ENCODE measurements at places on chromosomes 11 and 22.

GRCh38 chr11:128632141-128632791 lies 44.9 kb upstream of the ETS1 start:
- no peak for DNase-seq

DNA sequence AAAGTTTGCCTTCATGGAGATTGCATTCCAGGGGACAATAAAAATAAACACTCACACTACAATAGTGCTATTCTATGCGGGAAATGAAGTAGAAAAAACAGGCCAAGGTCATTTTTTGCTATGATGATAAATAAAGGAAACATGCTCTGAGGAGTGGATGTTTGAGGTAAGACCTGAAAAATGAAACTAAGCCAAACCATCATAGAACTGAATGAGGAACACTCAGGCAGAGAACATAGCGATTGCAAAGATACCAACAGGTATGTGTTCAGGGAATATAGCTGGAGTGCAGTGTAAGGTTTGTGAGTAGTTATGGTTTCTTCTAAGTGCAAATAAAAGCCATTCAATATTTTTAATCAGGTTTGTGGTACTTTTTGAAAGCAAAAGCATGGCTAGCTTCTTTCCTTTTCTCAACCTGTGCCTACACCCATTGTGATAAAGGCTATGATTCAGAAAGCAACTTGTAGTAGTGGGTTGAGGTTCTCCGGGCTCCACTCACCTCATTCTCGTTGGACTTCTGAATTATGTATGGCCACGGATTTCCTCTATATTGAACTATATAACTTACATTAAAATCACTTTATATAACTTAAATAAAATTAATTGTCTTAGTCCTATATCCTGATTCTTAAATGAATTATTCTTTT lies 278.2 kb upstream of the CHORDC1 start:
- no peak for DNase-seq

DNA sequence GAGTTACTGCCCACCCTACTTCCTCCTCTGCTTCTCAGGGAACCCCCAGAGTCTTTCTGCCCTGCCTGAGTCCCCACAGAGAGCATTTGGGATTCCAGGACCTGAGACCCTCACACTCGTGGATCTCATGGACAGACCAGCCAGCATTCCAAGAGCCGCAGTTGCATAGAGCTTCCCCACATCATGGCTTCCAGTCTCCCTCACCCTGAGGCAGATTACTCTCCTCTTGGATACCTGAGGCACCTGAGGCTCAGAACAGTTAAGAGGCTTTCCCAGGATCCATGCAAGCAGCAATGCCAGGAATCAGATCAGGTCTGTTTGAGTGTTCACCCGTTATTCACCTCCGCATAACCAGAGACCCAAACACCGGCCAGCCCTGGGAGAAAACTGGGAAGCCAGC lies 102.2 kb downstream of the TRIM29 start:
- no peak for DNase-seq

GRCh38 chr11:88173956-88174355 lies 1.3 kb downstream of the RAB38 start:
- no peak for DNase-seq

DNA sequence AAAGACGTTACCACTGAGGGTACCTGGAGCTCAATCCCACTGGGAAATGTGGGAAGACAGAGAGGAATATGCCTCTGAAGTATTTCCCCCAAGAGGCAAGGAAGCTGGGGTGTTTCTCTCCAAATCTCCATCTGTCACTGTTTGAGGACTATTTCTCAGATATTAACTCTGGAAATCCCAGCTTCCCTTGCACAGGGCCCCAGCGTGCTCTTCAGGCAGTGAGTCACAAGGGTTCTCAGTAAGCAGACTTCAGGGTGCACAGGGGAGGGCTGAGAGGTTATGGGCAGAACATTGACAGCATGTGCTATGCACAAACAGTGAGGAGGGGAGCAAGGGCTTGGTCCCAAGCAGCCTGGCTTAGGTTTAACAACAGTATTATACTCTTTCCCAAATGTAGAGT lies 60.9 kb upstream of the EED start:
- DNase-seq: no peak

- no peak for DNase-seq
Observed at GRCh38 chr11:130068986-130069658, 572 bp upstream of the APLP2 start.

DNA sequence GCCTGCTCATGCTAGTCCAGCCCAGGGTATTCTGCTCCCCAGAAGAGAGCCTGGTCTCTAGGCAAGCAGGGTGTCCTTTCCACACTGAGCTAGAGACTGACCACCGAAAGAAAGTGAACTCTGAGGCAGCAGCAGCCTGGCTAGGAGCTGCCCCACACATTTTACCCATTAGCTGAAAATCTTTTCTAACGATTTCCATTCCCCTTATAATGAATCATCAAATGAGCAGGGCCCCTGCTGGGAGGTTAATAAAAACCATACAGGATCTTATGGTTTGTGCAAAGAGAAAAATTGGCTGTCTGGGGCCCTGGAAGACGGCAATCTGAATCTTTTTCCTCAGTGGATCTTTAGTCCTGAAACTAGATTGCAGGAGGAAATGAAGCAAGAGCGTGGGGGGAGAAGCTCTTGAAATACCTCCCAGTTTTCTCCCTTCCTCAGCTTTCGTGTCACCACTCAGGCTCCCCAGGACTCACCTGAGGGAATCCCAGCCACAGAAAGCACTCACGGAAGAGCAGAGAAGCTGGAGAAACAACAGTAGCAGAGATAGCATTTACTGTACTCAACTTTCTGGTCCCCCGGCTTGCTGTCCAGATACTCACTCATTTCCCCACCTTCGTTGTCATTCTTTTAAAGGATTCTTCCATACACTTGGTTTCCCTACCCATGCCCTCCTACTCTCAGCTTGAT lies 74.7 kb upstream of the CD44 start:
- DNase-seq: no peak

GRCh38 chr11:72278905-72279304 lies 34.9 kb upstream of the PHOX2A start:
- DNase-seq: no peak

DNA sequence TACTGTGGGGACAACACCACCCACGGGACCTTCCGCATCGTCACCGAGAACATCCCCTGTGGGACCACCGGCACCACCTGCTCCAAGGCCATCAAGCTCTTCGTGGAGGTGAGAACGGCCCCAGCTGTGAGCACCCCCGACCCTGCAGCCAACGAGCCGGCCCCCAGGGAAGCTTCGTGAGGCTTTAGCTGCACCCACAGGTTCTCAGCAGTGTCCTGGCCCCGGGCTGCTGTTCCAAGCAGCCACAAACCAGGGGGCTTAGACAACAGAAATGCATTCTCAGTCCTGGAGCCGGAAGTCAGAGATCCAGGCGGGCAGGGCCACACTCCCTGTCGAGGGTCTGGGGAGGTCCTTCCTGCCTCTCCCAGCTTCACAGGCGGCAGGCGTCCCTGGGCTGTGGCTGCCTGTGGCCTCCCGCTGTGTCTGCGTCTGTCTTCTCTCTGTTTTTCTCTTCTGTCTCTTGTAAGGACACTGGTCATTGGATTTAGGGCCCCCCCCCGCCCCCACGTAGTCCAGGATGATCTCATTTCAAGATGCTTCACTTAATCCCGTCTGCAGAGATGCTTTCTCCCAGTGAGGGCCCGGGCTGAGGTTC lies 12.5 kb downstream of the MUC5B start:
- no peak for DNase-seq

DNA sequence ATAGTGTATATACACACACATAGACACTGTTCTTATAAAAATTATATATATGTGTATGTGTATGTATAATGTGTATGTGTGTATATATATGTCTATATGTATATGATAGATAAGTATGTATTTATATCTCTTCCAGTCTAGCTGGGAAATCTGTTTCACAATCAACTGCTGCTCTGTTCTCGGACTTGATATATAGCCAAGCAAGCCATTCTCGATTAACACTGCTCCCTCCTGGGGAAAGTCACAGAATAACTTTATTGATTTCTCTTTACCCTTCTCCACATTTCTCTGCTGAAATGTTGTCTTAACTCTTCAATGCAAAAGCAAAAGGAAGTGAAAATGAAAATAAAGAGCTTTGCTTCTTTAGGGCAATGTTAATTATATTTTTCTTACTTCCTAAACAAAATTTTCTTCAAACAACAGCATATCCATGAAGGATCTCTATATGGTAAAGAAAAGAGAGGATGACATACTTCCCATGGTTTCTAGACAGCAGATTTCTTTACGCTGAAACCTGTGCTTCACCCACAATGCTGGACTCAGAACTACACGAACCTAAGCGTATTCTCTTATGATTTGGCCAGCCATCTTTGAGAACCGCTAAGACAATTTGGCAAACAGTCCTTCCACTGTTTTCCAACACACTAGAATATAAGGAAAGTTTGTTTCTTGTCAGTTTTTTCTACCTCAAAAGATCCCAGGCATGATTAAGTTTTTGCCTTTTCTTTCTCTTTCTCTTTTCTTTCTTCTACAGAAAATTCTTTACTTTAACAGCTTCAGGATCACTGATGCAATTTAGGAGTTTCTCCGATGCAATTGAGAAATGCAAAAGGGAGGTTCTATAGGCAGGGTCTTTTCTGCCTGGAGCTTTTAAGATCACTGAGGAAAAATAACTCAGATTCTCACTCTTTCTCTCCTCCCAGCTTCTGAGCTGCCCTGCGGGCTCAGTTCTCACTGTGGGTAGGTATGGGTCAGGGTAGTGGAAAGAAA lies 1.9 kb downstream of the BLID start:
- DNase-seq: no peak

DNA sequence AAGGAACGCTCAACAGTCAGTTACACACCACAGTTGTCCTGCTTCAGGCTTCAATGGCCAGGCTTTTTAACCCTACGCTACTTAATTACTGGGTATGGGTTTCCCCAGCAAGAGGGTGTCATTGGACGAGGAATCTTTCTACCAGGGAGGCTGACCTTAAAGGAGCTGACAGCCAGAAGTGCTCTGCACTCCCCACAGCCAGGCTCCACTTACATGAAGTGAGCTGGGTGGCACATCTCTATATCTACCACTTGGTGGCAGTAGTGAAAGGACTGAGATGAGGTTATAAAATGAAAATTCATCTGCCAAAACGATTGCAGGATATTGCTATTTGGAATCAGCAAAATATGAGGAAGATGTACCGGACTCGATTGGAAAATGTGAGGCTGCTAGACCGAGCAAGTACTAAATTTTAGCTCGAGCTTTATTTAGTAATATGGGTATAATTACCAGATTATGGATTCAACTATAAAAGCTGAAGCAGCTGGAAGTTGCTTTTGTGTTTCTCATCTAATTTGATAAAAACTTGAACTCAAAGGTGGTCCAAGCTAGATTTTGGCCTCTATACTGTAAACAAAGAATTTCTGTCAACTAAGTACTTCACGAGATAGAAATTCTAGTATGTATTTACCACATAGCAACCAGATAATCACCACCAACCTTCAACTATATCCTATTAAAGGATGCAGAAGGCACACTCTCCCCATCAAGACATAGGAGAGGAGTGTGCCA lies 53.9 kb upstream of the CEP126 start:
- DNase-seq: peak; percentile 26

DNA sequence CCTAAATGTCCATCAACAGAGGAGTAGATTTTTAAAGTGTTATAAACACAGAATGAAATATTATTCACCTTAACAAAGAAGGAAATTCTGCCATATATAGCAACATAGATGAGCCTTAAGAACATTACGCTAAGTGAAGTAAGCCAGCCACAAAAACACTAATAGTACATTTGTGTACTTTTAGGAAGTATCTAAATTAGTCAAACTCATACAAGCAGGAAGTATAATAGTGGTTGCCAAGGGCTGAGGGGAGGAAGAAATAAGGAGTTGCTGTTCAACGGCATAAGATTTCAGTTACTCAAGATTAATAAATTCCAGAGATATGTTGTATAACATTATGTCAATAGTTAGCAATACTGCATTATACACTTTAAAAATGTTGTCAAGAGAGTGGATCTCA lies 181.7 kb upstream of the ZC3H12C start:
- no peak for DNase-seq

- no peak for DNase-seq
Observed at GRCh38 chr11:29243616-29244015, 773.2 kb downstream of the KCNA4 start.

DNA sequence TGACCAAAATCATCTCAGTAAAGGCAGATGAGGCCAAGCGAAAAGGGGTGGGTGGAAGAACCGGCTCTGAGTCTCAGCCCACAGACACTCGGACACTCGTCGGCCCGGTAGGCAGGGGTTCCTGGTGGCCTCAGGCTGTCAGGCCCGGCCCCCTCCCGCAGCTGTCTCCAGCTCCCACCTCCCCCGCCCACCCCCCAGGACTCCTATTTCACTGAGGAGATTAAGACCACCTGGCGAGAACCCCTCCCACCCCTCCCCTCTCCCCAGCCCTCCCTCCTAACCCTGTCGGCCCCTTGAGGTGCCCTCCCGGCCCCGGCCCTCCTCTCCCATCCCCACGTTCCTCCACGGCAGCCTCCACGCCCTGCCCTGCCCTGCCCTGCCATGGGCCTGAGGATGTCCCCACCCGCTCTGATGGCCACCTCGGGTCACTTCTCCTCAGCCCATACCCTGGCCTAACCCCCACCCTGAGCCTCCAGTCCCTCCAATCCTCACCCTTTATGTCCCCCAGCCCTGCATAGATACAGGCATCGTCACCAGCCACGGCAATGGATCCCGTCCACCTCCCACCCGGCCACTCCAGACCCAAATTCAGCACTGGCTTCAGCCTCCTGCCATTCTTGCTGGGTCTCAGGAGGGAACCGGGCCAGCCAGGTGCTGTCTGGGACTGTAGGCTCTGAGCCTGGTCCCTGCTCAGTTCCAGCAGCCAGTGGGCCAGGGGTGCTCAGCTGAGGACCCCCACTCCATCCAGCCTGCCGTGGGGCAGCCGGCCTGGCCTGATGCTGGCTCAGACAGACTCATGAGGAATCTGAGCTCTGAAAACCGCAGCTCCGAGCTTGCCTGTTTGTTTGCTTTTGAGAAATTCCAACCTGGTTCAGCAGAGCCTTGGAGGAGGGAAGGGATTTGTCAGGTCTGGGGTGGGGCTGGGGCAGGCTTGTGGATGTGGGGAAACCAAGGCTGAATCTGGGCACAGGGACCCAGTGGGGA lies 9.8 kb upstream of the TBX1 start:
- no peak for DNase-seq

GRCh38 chr11:17812091-17812864 lies 77.7 kb downstream of the KCNC1 start:
- no peak for DNase-seq

DNA sequence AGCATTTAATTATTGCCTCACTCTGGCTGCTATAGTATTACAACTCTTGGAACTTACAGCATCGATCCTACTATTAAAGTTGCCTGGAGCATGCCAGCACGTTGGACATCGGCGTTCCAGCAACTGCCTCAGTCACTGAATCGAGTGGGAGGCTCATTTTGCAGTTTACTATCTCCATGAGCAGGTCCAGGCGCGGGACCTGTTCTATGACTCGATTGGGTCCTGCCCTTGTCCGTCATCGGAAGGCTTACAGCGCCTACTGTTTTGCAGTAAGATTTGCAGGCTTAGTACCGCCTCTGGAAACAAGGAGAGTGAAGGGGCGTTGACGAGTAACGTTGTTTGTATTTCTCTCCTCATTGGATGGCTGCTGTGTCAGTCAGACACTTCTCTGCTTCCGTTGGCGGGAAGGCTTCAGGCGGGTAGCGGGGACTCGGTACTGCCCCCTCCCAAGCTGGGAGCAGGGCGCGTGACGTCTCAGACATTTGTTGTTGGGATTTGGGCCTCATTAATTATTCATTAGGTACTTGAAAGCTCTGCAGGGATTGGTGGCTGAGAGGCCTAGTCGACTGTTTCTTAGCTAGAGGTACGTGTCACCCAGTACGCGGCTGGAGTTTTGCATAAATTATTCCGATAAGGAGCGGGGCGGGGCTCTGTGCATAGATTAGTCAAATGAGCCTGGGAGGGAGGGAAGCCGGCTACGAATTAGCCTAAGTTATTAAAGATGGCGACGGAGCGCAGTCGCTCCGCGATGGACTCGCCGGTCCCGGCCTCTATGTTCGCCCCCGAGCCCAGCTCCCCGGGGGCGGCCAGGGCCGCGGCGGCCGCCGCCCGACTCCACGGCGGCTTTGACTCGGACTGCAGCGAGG lies at the start of gene GTPBP1:
GTPBP1 (plus strand) TSS at position 710 of the 866 bp plus-strand sequence; CDS start at position 722, 12 bp downstream.
- DNase-seq: peak; percentile 100
